ENCODE measurements at places on chromosomes 5 and 9.

DNA sequence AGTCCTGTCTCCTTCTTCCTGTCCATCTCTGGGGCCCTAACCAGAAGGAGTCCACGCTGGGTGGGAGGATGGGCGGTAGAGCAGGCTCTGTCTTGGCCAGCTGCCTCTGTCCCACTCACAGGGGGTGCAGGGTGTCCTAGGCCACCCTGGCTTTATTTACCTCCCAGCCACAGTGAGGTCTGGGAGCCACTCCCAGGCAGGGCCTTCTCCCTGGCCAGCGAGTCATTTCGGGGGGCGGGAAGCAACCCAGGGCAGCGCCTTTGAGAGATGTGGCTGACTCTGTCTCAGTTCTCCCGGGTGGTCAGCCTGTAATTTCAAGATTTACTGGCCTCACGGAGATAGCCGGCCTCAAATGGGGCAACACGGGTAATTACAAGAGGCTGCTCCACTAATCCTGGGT is 67.4 kb upstream of the PTCH1 start:
- no peak for DNase-seq

DNA sequence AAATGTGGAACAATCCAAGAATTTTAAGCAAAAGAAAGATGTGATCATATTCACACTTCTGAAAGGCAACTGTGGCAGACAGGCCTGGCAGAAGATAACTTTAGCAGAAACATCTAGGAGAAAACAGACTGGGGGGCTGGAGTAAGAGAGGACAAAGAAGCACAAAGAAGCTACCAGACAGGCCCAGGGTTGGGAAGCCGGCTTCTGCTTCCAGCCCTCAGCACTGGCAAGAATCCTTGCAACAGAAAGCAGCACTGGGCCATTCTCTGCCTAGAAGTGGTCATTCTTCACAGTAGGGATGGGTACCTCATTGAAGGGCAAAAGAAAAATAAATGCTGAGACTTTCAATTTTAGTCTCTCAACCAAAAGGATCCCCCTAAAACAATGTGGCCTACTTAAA is 49.6 kb downstream of the EFNA5 start:
- DNase-seq = no peak

- no peak for DNase-seq
These were observed 134.3 kb downstream of the MACROH2A1 start for GRCh38 chr5:135264451-135265440.

- no peak for DNase-seq
These were observed 33.2 kb downstream of the SLC36A1 start for GRCh38 chr5:151480384-151481293.

- peak; percentile 50 for DNase-seq
These were observed 1.5 kb downstream of the SPINK9 start for GRCh38 chr5:148336704-148337435.

GRCh38 chr5:72917371-72917776 is 38.5 kb upstream of the FCHO2 start:
- DNase-seq = no peak

All from suppressor macrophage treated with lipopolysaccharide for 4 hours (primary cell).